ENCODE measurements at places on chromosomes 4 and X.

- peak; percentile 97 for DNase-seq
These were observed 41.8 kb downstream of the FNIP2 start for GRCh38 chr4:158810487-158811215.

DNA sequence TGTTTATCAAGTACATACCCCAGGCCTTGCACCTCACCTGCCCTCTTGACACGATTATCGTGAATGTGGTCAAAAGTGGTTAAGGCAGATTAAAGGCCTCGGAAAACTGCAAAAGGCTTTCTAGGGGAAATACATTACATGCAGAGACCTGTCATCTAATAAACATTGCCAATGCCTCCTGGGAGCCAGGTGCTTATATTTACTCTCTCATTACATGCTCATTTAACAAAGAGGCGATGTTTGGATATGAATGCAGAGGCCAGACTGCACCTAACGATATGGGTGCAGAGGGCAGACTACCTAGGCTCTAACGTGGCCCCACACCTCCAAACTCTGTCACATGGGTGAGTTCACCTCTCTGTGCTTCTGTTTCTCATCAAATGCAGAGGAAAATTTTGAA is 14.5 kb downstream of the CRMP1 start:
- no peak for DNase-seq

- no peak for DNase-seq
These were observed 161.8 kb upstream of the MAP3K15 start for GRCh38 chrX:19677121-19677520.

GRCh38 chr4:16580514-16580913 is 317.9 kb downstream of the LDB2 start:
- no peak for DNase-seq

DNA sequence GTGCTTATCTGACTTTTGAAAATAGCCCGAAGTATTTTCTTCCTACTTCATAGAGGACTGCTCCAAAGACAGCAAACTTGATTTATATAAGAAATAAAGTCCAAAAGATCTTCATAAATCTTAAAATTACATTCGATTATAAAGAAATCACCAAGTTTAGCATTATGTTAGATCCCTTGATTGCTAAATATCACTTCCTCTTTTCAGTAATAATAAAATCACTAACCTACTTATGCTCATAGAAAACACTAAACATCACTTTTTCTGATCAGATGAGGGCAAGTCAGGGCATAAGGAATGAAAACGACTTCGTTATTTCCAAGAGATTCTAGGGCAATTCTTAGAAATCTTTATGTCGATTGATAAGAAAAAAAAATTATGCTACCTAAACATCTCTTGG is 32.0 kb downstream of the DYNLT3 start:
- DNase-seq: no peak

GRCh38 chr4:5040856-5041620 is 10.2 kb upstream of the STK32B start:
- DNase-seq: no peak

DNA sequence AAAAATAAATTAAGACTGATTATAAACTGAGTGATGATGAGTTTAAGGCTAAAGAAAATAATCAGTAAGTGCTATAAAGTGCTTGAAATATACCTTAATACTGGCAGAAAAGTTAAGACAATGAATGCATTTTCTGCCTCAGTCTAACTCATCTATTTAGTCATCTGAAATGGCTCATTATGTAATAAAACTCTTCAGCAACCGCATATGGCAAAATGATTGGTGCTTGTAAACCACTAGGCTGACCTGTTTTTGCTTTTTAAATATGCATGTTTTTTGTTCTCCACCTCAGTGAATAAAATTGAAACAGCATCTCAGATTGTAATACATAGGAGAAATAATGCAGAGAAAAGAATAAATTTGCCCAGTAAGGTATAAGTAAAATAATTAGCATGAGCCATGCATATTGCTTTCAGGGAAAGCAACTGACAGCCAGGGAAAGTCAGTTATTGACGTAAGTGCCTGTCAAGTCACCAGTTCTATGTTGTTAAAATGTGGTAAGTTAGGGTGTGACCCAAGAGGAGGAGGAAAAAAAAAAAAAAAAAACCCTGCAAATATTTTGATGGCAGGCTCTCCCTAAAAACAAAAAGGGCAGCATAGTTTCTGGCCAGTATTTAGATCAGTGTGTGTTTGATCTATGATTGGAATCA is 167.5 kb downstream of the PALLD start:
- DNase-seq: no peak

GRCh38 chr4:67871867-67872266 is 11.9 kb downstream of the TMPRSS11D start:
- DNase-seq: no peak

- no peak for DNase-seq
These were observed 370.5 kb upstream of the ANXA10 start for GRCh38 chr4:167721617-167722486.

- no peak for DNase-seq
These were observed 1233.4 kb upstream of the ADGRL3 start for GRCh38 chr4:59966758-59967157.

- DNase-seq: peak; percentile 65
These were observed 248.9 kb downstream of the BCOR start for GRCh38 chrX:39848900-39849299.

DNA sequence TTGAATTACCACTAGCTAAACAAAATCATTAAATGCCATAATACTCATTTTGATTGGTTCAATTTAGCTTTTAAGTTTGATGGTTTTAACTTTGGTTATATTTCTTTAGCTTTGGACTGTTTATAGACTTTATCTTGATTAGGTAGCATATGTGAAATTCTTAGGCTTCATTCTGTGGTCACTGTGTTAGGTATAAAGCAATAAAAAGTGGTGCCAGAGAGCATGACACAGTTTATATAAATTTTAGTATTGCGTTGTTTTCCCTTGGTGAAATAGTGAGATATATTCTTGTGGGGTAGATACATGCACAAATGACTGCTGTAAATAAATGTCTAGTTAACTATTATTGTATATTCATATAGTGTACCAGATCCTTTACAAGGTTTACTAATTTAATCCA is 474.2 kb upstream of the GRID2 start:
- DNase-seq: no peak

DNA sequence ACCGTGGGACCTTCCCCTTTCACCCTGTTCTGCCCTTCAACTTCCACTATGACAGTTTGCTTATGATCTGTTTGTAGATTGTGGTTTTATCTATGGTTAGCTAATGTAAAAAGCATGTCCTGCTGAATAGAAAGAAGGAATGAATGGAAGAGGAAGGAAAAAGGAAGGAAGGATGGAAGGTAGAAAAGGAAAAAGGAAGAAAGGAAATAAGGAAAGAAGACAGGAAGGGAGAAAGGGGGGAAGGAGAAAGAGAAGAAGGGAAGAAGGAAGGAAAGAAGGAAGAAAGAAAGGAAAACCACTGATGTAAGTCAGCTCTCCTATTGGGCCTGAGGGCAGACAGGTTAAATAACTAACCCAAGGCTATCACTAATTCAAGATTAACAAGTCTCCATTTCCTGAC is 319.1 kb upstream of the KLF3 start:
- no peak for DNase-seq

GRCh38 chrX:123324625-123325024 is 140.5 kb downstream of the GRIA3 start:
- no peak for DNase-seq

GRCh38 chrX:12570859-12571501 is 220.2 kb upstream of the PRPS2 start:
- DNase-seq: no peak

- DNase-seq: no peak
These were observed 111.5 kb upstream of the PTCHD1 start for GRCh38 chrX:23223169-23223568.

- peak; percentile 52 for DNase-seq
These were observed 214.8 kb downstream of the SPCS3 start for GRCh38 chr4:176534566-176534965.

DNA sequence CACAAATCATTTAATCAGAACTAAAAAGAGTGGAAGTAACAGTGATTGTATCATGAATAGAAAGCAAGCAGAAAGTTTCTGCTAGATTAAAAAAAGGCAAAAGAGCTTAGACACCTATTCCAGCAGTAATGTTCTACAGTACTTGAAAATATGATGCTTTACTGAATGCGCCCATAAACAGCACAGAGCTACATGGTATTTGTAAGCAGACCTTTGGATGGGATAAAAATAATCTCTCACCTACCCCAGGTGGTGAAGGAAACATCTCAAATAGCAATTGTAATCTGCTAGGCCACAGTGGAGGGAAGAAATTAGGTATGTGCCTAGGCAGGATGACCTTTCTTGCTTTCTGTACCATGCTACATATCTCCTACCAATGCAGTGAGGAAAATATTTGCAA is 280.9 kb upstream of the PRKX start:
- no peak for DNase-seq

DNA sequence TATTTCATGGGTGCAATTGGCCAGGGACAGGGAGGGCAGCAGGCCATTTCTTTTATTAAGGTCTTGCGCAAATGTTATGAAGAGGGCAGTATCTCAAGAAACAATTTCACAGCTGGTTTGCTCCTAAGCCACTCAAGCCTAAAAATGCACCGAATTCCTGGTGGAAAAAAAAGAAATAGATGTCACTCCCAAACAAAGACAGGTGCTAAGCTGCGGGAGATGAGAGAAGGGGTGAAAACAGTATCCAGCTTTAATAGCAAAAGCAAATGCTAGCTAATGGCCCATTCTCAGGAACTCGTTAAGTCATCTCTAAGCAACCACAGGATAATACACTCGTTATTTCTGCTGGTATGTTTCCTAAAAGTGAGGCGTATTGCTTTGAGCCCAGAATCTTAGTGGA is 116.4 kb downstream of the ARX start:
- DNase-seq: no peak

GRCh38 chr4:98504091-98504490 is 154.3 kb downstream of the TSPAN5 start:
- no peak for DNase-seq

- no peak for DNase-seq
These were observed 93.8 kb downstream of the ARHGAP10 start for GRCh38 chr4:147825451-147826287.

DNA sequence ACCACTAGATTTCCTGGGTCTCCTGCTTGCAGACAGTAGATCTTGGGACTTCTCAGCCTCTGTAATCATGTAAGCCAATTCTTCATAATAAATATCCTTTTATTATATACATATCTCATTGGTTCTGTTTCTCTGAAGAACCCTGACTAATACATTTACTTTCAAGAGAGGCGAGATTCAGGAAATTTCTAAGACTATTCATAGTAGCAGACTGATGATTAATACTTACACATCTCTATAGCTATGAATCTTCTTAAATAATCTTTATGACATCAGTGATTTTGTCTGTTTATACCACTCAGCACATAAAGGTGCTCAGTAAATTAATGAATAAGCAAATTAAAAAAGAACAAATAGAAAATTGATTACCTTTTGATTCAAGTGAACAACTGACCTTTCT is 682.3 kb upstream of the GRID2 start:
- no peak for DNase-seq

DNA sequence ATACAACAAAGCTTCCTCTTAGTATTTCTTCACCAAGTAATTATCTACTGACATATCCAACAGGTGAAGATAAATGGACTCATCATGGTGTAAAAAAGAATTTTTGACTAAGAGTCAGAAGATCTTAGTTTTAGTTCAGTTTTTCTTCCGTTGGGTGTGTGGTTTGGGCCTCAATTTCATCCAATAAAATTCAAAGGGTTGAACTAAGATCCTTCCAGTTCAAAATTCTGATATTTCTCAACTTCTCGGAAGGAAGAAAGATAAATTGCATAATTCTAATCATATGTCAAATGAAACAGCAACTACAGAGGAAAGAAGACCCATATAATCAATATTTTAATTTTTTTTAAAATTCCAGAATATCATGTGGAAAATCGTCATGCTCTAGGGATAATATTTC is 192.7 kb downstream of the SPRY1 start:
- no peak for DNase-seq

DNA sequence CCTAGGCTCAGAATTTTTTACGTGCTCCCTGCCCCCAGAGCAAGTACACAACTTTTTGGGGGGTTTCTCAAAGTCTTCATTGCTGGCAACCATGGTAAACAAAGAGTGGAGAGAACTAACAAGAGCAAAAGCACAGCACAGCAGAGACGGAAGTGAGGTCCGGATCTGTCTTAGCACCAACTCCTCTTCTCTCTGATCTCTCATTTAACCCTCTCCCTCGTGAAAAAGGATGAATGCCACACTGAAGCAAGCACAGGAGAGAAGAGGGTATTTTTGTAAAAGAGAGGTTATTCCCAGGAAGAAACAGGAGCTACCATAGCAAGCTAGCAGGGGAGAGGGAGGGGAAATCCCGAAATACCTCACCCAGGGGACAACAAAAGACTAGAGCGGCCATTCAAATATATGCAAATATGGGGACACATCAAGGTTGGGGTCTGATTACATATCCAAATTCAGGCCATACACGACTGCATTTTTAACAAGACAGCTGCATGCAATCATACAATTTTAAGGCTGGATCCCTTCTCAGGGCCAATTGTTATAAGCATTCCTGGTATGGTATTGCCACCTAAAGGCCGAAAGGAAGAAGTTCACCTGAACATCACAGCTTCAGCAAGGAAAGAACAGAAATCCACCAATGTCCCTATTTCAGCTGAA is 46.6 kb downstream of the CD40LG start:
- no peak for DNase-seq

DNA sequence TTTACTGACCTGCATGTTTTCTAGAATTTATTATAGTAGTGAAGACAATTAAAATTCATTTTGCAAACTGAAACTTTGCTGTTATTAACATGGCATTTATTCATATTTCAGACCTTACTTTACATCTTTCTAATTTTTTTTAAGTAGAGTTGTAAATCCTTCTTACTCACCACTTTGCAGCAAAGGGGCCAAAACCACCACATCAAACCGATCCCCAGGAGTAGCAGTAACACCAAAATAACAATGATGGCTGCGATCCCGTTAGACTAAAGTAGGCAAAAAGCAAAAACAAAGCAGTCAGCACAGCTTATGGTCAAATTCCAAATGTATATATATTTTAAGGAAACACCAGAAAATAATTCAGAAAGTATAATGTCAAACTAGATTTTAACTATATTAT is 64.7 kb downstream of the ANTXR2 start:
- DNase-seq: no peak

DNA sequence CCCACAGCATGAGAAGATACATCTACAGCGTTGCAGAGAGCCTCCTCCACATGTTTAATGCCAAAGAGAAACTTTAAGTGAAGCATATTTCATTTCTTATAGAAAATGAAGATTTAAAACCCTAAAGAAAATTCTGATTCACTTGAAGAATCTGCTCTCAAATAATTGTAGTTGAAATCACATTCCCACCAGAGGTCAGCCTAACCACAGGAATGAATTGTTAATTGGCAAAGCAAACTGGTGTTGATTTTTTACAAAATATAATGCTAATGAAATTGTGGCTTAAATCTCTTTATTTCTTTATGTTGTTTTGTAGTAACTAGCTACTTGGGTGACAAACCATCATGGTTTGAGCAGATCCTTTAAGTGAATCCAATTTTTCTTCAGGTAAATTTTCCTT is 31.1 kb upstream of the WDR17 start:
- peak; percentile 2 for DNase-seq

DNA sequence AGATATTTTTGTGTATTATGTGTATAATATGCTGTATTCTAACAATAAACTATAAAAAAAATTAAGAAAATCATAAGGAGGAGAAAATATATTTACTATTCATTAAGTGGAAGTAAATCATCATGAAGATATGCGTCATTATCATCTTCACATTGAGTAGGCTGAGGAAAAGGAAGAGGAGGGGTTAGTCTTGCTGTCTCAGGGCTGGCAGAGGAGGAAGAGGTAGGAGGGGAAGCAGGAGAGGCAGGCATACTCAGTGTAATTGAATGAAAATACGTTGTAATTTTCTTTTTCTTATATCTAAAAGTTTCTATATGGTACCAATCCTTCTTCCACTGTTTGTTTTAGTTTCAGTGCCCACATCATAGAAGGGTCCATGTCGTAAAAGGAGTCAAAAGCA is 9.8 kb upstream of the TMEM185A start:
- no peak for DNase-seq

All from BJ (cell line).